ENCODE measurements at places on chromosomes 2 and 18.

- DNase-seq: no peak
Measured at GRCh38 chr18:70377317-70377799, 88.5 kb downstream of the SOCS6 start.

GRCh38 chr2:65020943-65021528 lies 31.8 kb downstream of the SLC1A4 start:
- DNase-seq: no peak

DNA sequence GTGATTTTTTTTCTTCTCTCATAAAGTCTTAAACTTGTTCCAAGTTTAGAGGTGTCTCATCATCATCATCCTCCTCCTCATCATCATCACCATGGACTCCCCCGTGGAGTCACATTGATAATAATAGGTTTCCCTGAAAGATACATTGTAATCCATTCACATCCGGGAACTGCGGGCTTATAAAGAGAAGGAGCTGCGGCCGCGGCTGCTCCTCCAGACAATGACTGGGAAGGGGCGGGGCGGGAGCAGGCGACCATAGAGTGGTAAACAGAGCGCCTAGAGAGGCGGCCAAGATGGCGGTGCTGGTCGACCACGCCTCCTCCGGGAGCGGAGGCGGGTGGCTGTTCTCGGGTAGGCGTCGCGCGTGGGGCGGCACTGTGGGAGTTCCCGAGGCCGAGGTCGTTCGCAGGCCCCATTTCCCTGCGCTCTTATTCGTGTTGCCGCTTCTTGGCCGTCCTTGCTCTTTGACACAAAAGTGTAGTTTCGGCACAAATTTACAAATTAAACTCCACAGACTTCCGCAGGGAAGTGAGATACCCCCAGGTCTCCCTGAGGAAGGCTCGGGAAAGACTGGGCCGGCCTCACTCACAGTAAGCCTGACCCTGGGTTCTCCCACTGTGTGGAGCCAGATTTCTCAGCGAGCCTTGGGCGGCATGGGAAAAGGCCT lies 1.8 kb upstream of the TCF4 start:
- peak; percentile 2 for DNase-seq

- no peak for DNase-seq
Measured at GRCh38 chr2:78779761-78780160, 245.7 kb upstream of the REG3G start.

- no peak for DNase-seq
Measured at GRCh38 chr2:47810850-47811249, 27.9 kb downstream of the MSH6 start.

DNA sequence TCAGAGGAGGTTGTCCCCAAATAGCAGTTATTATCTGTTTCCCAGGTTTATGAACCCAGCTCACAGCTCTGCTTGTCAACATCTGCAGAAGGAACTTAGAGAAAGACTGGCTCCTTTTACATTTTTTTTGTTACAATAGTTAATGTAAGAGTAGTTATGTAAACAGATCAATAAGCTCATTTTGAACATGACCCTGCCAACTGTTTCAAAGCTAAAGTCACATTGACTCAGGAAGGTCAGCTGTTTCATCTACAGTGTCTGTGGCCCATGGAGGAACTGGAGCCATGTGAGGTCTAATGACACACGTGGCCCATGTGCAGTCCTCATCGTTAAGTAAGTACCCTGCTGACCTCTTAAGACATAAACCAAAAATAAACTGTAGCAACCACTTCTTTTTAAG lies 97.1 kb downstream of the SH3RF3 start:
- no peak for DNase-seq

DNA sequence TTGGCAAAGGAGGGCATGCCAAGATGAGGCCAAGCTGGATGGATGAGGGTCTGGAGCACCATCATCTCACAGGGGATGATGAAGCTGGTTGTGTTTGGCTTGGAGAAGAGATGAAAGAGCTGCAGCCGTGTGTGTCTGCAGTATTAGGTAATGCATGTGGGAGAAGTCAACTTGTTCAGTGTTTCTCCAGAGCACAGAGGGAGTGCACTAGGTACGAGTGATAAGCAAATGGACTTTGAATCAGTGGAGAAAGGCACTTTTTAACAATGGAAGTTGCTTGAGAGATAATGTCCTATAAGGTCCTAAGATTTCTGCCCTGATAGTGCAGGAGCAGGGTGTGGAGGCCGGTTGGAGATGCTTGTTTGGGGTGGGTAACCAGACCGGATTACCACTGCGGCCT lies 36.0 kb downstream of the SLC14A2 start:
- DNase-seq: no peak

- no peak for DNase-seq
Measured at GRCh38 chr18:57644540-57644939, 22.9 kb upstream of the NARS1 start.

DNA sequence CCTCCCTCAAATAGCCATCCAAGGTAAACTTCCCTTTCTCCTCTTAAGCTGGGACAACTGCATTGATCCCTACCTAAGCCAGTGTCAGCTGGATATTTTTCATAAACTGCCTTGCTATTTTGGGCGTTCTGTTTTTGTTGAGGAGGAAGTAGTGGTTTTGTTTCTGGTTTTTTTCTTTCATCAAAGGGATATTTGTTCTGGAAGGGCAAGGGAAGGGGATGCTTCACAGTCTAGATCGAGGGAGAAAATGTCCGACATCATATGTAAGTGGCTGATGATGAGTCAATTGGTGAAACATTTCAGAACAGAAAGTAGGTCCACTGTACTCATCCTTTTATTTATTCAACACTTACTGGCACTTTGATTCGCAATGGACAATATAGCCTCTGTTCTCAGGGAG lies 31.0 kb downstream of the TANC1 start:
- DNase-seq: no peak

GRCh38 chr2:139439100-139439499 lies 658.9 kb upstream of the NXPH2 start:
- no peak for DNase-seq

DNA sequence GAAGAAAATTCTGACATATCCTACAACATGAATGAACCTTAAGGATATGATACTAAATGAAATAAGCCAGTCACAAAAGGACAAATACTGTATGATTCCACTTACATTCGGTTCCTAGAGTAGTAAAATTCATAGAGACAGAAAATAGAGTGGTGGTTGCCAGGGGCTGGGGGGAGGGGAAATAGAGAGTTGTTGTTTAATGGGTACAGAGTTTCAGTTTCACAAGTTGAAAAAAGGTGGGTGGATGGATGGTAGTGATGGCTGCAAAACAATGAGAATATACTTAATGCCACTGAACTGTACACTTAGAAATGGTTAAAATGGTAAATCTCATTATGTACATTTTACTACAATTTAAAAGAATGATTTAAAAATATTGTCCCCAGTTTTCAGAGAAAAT lies 53.3 kb upstream of the NFU1 start:
- no peak for DNase-seq

DNA sequence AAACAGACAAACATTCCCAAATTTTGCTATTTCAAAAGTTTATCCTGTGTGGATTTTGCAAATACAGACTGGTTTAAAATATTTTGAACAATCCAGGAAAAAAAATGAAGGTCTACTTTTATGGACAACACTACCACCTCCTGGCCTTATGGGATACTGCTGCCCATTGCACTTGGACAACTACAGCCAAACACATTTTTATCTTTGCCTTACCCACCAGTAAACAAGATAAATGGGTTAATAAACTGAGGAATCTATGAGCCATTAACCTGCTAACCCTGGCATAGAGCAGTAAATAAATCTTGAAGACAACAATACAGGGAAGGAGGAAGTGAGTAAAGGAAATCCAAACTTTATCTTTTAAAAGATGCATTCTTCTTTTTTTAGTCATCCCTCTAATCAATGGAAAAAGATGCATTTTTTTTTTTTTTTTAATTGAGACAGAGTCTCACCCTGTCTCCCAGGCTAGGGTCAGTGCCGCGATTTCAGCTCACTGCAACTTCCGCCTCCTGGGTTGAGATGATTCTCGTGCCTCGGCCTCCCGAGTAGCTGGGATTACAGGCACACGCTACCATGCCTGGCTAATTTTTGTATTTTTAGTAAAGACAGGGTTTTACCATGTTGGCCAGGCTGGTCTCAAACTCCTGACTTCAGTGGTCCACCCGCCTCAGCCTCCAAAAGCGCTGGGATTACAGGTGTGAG lies 2.1 kb upstream of the SPIRE1 start:
- DNase-seq: no peak

DNA sequence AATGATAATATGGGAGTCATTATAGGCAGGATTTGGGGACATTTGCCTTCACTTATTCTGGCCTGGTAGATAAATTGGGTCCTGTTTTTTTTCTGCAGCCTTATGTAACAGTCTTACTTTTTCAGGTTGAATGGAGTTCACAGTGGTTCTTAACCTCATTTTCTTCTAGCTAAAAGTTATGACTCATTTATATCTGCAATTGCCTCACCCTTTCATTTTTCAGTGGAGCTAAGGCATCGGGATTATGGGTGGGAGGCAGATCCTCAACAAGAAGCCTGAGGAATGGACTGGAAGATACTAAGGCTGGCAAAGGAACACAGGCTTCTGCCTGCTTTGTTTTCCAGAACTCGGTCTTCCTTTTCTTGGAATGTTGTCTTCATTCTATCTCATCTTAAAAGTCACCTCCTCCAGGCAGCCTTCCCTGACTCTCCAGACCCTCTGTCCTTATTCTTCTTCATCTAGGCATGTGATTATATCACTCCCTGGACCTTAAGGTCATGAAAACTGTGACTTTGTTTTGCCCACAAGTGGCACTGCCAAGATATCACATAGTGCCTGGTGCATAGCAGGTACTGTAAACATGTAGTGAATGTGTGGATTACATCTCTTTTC lies 41.0 kb upstream of the ACSL3 start:
- DNase-seq: no peak

- DNase-seq: no peak
Measured at GRCh38 chr2:190318931-190319554, 583 bp downstream of the HIBCH start.

GRCh38 chr18:57925706-57926105 lies 118.3 kb upstream of the NEDD4L start:
- DNase-seq: no peak

- DNase-seq: no peak
Measured at GRCh38 chr2:112733871-112734270, 13.1 kb downstream of the NT5DC4 start.

GRCh38 chr18:48931680-48932461 lies 18.9 kb downstream of the SMAD7 start:
- no peak for DNase-seq

DNA sequence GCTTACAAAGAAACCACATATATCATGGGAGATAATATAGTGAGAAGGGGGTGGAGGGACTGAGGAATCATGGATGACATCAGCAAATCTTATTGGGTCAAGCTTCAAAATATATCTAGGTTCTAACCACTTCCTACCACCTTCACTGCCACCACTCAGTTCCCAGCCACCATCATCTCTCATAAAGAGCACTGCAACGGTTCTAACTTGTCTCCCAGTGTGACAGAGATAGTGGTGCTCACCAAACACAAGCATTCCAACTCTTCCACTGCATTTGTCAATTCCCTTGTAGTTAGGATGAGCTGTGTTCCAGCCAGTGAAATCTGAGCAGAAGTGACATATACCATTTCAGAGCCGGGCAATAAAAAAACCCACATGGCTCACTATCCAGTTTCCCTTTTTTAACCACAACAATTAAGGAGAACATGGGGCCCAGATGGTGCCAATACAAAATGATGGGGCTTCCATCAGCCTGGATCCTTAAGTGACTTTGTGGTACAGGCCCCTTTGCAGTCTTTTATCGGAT lies 318.1 kb downstream of the NBAS start:
- DNase-seq: no peak

DNA sequence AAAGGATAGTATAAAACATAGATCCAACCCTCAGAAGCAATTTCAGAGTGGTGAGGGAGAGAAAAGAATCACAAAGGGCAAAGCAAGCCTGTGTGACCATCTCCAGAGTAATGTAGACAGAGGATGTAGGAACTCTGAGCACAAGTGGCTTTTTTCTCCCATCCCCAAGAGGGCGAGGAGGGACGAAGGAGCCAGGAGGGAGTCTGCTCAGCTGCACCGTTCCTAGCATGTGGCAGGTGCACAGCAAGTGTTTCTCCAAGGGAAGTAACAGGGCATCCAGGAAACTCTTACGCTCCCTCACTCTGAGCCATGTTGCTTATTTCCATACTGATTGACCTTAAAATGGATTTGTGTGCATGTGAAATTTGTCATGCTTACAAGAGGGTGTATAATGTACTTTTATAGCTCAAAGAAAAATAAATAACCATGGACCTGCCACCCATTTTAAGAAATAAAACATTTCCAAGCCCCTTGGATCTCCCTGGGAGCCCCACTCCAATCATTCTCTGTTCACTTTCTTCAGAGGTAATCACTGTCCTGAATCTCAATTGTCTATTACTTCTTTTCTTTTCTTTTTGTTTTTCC lies 37.8 kb upstream of the SEC11C start:
- no peak for DNase-seq

DNA sequence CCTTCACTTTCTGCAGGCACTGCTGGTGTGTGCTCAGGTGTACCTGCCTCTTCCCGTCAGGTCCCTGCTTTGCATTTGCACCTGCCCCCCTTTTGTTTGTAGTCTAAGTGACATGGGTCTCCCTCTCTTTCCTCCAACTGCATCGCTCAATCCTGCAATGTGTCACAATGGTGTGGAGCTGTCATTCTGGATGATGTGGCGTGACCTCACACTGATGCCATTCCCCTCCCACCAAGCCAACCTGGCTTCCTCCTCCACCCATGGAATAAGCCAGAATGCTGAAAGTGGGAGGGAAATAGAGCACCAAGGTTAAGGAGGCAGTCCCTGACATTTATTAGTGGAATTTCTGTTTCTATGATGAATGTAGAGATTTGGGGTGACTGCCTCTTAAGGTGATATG lies 156.7 kb downstream of the ZBTB7C start:
- DNase-seq: no peak

DNA sequence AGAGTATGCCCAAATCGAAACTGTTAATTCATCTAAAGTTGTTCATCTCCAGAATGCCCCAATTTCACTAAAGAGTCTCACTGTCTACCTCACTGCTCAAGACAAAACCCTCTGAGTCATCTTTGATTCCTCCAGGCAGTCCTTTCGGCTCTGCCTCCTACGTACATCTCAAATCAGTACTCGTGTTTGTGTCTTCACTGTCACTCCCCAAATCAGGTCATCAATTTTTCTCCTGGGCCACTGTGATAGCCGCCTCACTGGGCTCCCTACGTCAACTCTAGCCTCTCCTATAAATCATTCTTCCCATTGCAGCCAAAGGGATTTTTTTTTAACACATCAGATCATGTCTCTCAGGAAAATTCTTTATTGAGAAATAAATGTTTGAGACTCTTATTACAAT lies 42.1 kb upstream of the TTC39C start:
- peak; percentile 20 for DNase-seq

DNA sequence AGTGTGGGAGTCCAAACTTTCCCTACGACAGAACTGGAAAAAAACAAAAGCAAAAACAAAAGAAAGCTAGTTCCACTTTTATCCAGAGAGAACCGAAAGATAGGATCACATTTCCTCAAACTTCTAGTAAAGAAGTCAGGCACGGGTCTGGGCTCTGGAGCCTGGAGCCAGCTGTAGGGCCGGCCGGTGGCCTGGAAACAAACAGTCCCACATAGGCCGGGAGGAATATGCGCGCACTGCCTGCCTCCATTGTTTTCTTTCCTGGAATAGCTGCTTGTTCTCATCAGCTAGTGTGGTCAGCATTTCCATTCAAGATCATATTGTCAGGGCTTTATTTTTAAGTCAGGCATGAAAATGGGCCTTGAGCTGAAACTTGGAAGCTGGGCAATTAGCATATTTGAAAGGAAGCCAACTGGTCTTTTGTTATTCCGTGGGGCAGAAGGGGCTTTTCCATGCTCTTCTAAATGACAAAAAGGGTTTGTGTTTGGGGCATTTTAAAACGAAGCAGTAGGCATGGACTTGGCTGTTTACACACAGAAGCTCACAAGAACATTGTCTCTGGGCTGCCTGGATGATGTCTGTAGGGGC lies 58.7 kb upstream of the RFX8 start:
- DNase-seq: no peak

- no peak for DNase-seq
Measured at GRCh38 chr2:196322973-196323810, 151.8 kb upstream of the STK17B start.
